Activated T-helper 2 cell treated with anti-CD3 and anti-CD28 coated beads, Interferon-gamma antibody, Interleukin-2, Interleukin-4, amounts not matched to agents 10 μg/mL and 5 μg/mL and 100 μg/mL, durations not matched to agents 14 hours and 24 hours and 36 hours (primary cell): ENCODE measurements at places on chromosomes 16 and 17. TPM values are rescaled to one million over a fixed set of nuclear protein-coding genes. Genes with fewer than 3 reads are reported as not detected.

GRCh38 chr16:12304861-12305596, 328.5 kb downstream of the SNX29 start:
- H3K36me3 ChIP-seq = no peaks in the 10 kb centered on the region
- H3K27ac ChIP-seq = no peak overlapping the region
- H3K4me3 ChIP-seq = no peak overlapping the region
- H3K4me1 ChIP-seq = no peaks in the 10 kb centered on the region
- H3K27me3 ChIP-seq = no peaks in the 10 kb centered on the region

Gene MMP15
- 1.3 and 1.9 TPM in 2 replicates for total RNA-seq

- DNase-seq = peak; percentile 61
- peaks cover 39% of the 10 kb centered on the region for H3K4me1 ChIP-seq
- no peaks in the 10 kb centered on the region for H3K27me3 ChIP-seq
- H3K36me3 ChIP-seq = no peaks in the 10 kb centered on the region
- H3K4me3 ChIP-seq = no peak overlapping the region
Measured at GRCh38 chr16:10738231-10739077, 5.2 kb upstream of the NUBP1 start.

GRCh38 chr16:85659805-85660511, 28.8 kb downstream of the GINS2 start:
- no peak overlapping the region for H3K27ac ChIP-seq
- no peaks in the 10 kb centered on the region for H3K27me3 ChIP-seq
- peak; percentile 40 for DNase-seq
- H3K36me3 ChIP-seq = peaks cover 46% of the 10 kb centered on the region
- H3K4me3 ChIP-seq = no peak overlapping the region
- no peaks in the 10 kb centered on the region for H3K4me1 ChIP-seq

Gene CD300H
- not detected in 2 replicates for total RNA-seq

- no peak overlapping the region for H3K27ac ChIP-seq
- no peaks in the 10 kb centered on the region for H3K4me1 ChIP-seq
- H3K4me3 ChIP-seq = no peak overlapping the region
- H3K36me3 ChIP-seq = no peaks in the 10 kb centered on the region
- H3K27me3 ChIP-seq = peaks cover 6% of the 10 kb centered on the region
Measured at GRCh38 chr16:13909872-13910303, 10.1 kb upstream of the ERCC4 start.

Gene CNTROB
- 60.0 and 60.3 TPM in 2 replicates for total RNA-seq

Gene MMP28
- not detected in 2 replicates for total RNA-seq
